ENCODE measurements at places on chromosomes 3 and 15.

- no peak for DNase-seq
These were observed 21.4 kb downstream of the BTLA start for GRCh38 chr3:112477891-112478290.

DNA sequence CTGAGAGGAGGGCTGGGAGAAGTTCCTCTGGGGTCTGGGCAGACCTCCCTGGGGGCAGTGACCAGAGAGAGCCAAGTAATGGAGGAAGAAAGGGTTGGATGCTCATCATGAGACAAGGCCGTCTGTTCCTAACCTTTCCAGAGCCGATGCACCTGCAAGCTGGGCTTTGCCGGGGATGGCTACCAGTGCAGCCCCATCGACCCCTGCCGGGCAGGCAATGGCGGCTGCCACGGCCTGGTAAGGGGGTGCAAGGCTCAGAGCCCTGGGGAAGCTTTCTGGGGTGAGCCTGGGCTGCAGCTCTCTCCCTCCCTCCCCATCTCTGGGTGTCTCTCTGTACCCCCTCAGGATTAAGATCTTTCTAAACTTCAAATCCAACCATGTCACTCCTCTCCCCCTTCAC, 16.4 kb downstream of the STAB1 start:
- no peak for DNase-seq

GRCh38 chr3:183802989-183803388, 22.4 kb downstream of the MAP6D1 start:
- DNase-seq: no peak

DNA sequence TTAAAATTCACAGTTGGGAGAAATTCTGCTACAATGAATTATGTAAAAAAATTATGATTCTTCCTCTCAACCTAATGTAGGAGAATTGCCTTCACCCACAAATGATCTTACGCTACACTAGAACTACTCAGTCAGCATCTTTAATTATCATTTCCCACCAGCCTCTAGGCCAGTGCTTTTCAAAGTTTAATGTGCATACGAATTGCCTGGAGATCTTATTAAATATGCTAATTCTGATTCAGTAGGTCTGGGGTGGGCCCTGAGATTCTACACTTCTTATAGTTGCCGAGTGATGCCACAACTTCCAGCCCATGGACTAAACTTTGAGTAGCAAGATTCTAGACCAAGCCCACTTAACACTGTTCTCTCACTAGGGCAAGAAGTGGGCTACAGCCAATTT, 236.9 kb upstream of the ICE2 start:
- DNase-seq: no peak

GRCh38 chr15:66803182-66803729, 101.2 kb downstream of the SMAD6 start:
- DNase-seq: peak; percentile 97

DNA sequence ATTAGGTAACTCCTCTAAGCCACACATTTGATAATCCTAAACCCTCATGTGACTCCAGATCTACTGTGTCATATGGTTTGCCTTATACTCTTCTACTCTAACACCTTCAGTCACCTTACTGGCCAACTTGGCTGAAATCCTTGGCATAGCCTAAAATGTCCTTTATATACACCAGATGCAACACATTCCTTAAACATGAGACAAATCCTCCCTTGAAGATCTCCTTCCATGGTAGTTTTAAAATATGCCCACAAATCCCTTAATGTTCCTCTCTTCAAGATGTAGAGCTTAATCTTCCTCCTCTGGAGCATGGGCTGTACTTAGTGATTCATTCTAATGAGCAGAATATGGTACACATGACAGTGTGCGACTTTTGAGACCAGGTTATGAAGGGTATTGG, 238.9 kb downstream of the SUCLG2 start:
- peak; percentile 12 for DNase-seq

GRCh38 chr3:108359011-108359410, 62.7 kb downstream of the HHLA2 start:
- DNase-seq: no peak

GRCh38 chr3:102084006-102084405, 234.7 kb downstream of the NFKBIZ start:
- peak; percentile 19 for DNase-seq

DNA sequence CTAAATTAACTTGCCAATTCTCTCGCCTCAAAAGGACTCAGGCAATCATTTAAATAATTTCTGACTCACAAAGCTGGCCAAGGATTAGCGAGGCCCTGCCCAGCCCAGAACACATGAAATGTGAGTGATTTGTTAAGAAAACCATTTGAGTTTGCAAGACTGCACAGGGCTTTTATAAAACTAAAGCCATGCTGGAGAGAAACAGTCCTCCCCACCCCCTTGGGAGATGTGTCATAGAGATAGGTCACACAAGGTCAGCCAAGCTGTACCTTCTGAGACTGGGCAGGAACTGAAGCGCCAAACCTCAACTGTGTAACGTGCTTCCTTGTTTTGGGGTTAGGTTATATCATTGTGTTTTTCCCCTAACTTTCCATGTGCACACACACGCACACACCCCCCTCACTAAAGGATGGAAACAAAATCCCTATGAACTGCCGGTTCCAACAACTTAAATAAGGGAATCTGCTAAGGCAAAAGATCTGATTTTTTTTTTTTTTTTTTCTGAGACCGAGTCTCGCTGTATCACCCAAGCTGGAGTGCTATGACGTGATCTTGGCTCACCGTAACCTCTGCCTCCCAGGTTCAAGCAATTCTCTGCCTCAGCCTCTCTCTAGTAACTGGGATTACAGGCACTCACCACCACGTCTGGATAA, 8.1 kb downstream of the SPATA12 start:
- DNase-seq: peak; percentile 57

DNA sequence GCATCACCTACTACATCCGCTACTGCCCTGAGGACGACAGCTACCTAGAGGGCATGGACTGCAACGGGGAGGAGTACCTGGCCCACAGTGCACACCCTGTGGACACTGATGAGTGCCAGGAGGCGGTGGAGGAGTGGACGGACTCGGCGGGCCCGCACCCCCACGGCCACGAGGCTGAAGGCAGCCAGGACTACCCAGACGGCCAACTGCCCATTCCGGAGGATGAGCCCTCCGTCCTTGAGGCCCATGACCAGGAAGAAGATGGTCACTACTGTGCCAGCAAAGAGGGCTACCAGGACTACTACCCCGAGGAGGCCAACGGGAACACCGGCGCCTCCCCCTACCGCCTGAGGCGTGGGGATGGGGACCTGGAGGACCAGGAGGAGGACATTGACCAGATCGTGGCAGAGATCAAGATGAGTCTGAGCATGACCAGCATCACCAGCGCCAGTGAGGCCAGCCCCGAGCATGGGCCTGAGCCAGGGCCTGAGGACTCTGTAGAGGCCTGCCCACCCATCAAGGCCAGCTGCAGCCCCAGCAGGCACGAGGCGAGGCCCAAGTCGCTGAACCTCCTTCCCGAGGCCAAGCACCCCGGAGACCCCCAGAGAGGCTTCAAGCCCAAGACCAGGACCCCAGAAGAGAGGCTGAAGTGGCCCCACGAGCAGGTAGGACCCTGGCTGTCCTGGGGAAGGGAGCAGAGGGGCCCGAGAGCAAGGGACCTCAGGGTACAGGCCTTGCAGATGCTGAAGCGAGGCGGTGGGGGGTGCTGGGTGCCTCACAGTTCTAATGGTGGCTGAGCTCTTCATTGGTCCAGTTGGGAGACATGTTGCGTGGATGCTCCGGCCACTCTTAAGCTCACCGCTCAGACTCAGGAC, 168.6 kb downstream of the APBA2 start:
- no peak for DNase-seq

DNA sequence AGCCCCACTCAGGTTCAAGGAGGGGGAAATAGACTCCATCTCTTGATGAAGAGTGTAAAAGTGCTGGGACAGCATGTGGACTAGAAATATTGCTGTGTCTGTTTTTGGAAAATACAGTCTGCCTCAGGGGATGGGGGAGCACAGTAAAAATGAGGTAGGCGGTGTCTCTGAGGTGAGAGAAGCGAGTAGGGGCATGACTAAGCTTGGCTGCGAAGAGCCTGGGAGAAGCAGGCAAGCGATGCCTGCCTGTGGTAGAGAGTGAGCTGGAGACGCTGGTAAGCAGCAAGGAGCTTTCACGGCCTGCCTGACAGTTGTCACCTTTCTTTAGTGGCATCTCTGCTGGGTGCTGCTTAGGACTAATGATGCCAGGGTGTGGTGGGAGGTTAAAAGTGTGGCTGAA, 49.0 kb upstream of the DCLK3 start:
- no peak for DNase-seq

GRCh38 chr15:67208396-67208795, 46.1 kb downstream of the AAGAB start:
- DNase-seq: no peak

- no peak for DNase-seq
These were observed 574 bp upstream of the LRRC34 start for GRCh38 chr3:169813278-169813677.

GRCh38 chr3:49930168-49930690, 618 bp upstream of the MON1A start:
- DNase-seq: no peak

DNA sequence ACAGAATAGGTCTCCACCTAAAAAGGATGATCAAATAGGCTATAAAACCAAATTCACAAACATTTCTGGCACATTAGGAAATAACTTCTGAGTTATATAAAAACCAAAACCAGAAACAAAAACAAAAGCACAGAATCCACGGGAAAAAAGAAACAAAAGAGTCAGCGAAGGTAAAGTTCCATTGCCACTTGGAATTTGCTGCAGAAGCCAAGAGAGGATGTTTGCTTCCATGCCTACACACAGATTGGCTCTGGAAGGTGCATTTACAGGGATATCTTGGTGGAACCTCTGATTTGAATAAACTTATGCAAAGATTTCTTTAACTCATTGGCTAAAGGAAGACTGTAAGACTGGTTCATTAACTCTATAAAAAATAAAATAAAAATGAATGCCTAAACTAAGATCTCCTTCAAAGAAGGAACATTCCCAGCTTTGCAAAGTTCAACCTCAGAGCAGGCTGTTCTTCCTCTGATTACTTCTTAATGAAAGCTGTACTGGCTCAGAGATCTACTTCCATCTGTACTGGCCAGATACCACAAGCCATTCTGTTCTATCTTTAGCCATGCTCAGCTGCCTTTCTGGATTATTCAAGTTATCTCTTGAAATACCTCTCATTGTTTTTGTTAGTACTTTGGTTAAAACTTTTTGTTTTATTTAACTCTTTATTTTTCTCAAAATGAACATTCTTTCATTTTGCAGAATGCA, 537.5 kb upstream of the CCDC54 start:
- no peak for DNase-seq

GRCh38 chr3:108102420-108103039, 11.7 kb upstream of the CD47 start:
- DNase-seq: no peak

GRCh38 chr15:98876451-98877369, 130.9 kb downstream of the PGPEP1L start:
- DNase-seq: no peak

- peak; percentile 15 for DNase-seq
These were observed 213.6 kb downstream of the GAP43 start for GRCh38 chr3:115836944-115837343.

GRCh38 chr3:8651418-8652323, 7.1 kb upstream of the SSUH2 start:
- DNase-seq: no peak

GRCh38 chr3:61132062-61132461, 119.2 kb downstream of the FHIT start:
- DNase-seq: no peak

- DNase-seq: no peak
These were observed 16.3 kb upstream of the SLC41A3 start for GRCh38 chr3:126100269-126100633.

DNA sequence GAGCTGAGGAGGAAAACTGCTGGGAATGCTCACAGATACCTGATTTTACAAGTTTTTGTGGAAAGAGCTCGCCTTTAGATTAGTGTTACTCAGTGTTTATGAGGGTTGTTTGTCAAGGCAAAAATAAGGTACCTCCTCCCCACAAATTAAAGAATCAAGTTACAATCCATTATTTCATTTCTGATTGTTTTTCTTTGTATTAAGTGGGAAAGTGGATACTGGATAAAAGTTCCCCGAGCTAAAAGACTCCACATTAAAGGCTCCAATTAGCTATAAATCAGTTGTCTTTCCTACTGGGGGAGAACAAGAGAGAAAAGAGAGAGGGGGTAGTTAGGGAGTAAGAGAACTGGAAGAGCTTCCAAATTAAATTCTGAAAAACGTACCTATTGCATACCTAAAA, 1.9 kb downstream of the ALDH1A2 start:
- DNase-seq: no peak

- DNase-seq: peak; percentile 52
These were observed 28.7 kb upstream of the PLOD2 start for GRCh38 chr3:146189519-146190173.

GRCh38 chr3:189369636-189370035, 197.9 kb downstream of the TPRG1 start:
- DNase-seq: no peak

GRCh38 chr15:94131875-94132274, 99.5 kb upstream of the MCTP2 start:
- no peak for DNase-seq

DNA sequence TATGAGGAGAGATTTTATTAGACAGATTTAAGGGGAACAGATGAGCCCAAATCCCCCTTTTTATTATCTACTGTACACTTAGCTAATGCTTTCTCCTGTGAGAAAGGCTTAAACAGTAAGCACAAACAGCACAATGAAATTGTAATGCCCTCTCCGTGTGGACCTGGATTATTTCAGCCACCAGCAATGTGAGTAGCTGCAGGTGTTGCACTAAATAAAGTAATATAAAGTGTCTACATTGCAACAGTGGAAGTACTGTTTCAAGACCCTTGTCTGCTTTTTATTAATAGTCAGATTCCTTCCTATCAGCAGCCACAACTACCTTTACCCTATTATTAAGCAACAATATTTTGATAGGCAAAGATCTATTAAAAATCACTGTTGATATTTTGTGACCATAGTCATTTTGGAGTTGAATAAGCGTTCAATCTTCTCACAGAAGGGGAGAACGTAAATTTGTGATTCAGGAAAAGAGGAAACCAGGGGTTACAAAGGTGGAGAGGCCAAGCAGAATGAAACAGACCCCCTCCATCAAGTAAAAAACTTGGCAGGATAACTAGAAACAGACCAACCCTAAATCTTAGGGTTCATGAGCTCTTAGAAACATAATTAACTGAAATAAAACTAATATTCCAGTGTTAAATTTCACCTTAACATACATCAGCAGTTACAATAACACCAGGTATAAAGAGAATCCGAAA, 422.6 kb downstream of the MECOM start:
- no peak for DNase-seq

- DNase-seq: no peak
These were observed 61.6 kb downstream of the RGMA start for GRCh38 chr15:93027413-93027812.

DNA sequence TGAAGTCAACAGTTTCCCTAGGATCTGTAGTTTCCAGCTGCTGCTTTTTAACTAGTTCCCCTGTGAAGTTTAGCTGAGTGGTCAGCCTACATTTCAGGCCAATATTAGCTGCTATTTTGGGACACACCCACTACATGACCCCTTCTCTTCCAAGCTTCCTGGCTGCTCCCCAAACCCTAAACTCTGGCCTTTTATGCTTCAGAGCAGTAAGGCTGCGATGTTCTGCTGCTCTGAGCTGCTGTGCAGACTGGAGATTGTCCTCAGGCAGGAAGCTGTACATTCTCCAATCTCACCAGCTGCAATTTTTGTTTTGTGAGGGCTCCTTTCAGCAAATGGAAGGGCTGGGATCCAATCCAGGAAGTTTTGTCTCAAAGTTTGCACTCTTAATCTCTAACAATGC, 48.0 kb upstream of the WDR72 start:
- no peak for DNase-seq

Data from AG08396 (cell line).